ENCODE measurements at places on chromosomes 5 and 9.

DNA sequence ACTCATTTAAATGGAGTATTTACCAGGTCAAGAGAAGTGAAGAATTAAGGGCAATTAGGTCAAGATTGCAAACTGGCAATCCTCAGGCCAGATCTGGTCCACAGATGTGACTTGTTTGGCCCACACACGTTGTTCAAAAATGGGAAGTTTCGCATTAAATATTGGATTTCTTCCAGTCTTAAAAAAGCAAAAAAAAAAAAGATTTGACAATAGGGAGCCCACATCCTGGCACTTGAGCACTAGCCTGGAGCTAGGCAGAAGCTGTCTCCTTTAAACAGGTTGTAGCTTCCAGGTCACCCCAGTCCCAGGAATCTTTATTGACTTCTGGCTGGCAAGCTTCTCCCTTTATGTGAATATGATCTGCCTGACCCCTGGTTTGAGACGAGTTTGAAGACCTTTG is 520.4 kb downstream of the RAB3C start:
- no peak for DNase-seq

- no peak for DNase-seq
Observed at GRCh38 chr5:41832430-41832829, 37.8 kb downstream of the OXCT1 start.

GRCh38 chr5:82097-82496 is 9.9 kb upstream of the PLEKHG4B start:
- no peak for DNase-seq

DNA sequence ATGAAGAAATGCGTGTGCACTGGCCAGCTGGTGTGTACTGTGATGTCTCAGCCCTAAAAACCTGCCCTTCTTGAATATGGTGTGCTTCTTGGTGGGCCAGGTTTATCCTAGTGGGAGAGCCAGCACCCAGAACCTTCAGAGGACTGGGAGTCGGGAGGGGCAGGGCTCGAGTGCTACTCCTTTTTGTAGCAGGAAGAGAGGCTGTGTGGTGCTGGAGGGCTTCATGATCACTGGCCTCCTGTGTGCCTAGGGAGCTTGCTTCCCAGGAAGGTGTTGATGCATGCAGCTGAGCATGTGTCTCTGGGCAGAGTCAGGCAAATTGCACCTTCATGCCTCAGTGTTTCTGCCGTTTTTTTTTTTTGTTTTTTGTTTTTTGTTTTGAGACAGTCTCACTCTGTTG is 20.0 kb downstream of the PHF2 start:
- no peak for DNase-seq

- no peak for DNase-seq
Observed at GRCh38 chr5:116032991-116033390, 719 bp downstream of the ARL14EPL start.

- DNase-seq = no peak
Observed at GRCh38 chr9:129239946-129240490, 62.0 kb upstream of the IER5L start.

GRCh38 chr5:54090495-54091120 is 219.8 kb downstream of the ARL15 start:
- no peak for DNase-seq

- no peak for DNase-seq
Observed at GRCh38 chr5:6659941-6660684, 26.9 kb downstream of the SRD5A1 start.

Data from NCI-H1092 treated with DMSO at 0.1 percent for 48 hours (cell line).